Activated CD4-positive, alpha-beta memory T cell treated with anti-CD3 and anti-CD28 coated beads for 36 hours (primary cell): ENCODE measurements at places on chromosomes 5 and 9.
A peak's percentile ranks its signal among the peaks of the same experiment; 100 is the strongest.

DNA sequence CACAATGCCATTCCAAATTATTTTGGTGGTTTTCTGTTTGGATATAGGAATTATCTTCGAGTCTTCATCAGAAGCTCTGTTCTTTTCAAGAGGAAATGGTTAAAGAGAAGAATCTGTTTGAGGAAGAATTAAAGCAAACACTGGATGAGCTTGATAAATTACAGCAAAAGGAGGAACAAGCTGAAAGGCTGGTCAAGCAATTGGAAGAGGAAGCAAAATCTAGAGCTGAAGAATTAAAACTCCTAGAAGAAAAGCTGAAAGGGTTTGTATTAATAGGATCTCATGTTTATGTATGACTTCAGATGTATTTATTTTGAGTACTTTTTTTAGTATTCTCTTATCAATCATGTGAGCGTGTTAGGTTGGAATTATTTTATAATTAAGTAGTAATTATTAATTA is 15.0 kb downstream of the HMMR start:
- no peak for DNase-seq

DNA sequence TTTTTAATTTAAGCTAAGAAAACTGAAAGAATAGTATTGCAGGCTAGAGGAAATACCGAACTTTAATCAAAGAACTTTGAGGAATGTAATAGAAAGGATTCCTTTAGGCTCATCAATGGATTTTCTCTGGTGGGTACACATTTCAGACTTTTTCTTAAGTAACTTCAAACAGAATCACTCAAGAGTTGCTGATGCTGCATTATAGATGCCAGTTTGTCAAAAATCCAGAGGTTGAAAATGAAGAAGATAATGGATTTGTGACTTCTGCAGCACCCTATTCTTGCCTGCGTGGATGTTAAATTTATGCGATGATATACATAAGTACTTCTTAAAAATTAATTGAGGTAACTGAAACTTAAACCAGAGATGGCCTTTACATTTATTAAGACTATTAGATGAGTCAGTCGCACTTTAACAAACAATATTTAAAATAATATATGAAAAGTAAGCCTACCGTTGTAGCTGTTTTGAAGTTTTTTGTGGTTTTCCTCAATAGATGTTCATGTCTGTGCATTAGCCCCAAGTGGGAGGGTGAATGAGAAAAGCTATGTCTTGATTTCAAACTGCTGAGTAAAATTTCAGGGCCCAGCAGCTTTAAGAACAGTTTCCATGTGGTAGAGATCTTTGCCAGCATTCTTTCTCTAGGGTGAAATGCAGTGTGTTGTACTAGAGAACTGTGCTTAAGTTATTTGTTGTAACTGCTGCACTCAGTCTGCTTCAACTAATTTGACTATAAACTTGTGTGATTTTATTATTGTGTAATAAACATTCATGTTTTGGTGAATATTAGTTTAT is at the start of gene OGN:
Gene OGN (minus strand): TSS at position 537 of the 795 bp plus-strand sequence. CDS start 1,171 bp downstream, outside the sequence.
- no peak for DNase-seq

DNA sequence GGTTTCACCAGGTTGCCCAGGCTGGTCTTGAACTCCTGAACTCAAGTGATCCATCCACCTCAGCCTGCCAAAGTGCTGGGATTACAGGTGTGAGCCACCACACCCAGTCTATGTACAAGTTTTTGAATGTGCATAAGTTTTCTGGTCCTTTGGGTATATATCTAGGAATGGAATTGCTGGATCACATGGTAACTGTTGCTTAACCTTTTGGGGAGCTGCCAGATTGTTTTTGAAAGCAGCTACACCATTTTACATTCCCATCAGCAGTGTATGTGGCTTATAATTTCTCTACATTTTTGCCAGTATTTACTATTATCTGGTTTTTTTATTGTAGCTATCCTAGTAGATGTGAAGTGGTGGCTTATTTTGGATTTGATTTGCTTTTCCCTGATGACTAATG is 8.9 kb upstream of the LNPEP start:
- no peak for DNase-seq

DNA sequence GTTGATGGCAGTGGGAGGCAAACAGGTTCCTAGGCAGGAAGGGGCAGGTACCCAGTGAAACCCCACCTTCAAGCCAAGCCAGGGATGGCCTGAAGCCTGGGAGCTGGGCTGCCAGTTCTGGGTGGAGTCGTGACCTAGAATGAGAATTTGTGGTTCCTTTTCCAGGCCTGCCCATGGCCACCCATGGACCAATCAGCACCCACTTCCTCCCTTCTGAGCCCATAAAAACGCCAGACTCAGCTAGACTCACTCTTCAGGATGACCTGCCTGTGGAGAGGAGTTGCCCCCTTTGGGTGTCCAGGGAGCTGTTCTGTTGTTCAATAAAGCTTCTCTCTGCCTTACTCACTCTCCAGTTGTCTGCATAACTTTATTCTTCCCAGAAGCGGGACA is 144.0 kb upstream of the MRPS30 start:
- no peak for DNase-seq

DNA sequence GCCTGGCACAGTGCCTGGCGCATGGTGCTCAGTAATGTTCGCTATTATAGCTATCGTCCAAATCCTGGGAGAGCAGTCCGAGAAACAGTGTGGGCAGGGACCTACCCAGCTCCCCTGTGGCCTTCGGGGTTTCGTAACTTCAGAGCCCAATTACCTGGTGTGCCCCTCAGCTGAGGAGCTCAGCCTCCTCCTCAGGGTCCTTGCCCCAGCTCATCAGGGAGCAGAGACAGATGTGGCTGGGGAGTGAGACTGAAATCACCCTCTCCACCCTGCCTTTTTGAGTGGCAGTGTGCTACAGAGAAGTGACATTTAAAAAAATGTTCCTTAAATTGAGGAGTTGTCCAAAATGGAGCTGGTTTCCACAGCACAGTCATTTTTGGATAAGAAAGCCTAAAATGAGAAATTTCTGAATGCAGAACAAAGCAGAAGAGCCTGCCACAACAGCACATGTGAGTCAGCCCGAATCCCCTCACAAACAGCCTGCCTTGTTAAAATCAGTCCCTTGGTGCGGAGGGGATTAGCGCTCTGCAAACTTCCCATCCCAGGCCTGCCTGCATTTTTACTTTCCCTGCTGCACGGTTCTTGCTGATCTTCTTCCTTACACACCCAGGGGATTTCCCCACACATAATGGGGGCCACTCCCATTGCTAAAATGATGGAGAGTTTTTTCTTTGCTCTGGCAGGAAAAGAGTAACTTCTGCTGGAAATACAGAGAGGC is 78.1 kb upstream of the PITX1 start:
- no peak for DNase-seq

DNA sequence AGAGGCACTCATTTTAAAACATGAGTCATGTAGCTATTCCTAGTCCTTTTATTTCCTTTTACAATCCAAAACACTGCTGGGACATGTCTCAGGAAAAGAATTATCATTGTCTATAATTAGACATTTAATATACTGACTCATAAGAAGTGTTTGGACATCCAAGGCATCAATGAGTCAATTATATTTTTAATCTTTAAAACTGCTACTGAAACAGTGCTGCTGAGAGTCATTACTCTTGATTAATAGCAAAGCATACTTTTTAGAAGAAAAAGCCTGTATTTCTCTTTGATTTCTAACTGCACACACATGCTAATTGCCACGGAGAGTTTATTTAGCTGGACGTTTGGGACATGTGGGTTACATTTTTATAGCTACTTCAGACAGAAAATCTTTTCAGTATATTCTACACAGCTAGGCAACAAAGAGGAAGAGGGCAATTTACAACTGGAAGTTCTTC is 1249.0 kb upstream of the CDH18 start:
- no peak for DNase-seq

DNA sequence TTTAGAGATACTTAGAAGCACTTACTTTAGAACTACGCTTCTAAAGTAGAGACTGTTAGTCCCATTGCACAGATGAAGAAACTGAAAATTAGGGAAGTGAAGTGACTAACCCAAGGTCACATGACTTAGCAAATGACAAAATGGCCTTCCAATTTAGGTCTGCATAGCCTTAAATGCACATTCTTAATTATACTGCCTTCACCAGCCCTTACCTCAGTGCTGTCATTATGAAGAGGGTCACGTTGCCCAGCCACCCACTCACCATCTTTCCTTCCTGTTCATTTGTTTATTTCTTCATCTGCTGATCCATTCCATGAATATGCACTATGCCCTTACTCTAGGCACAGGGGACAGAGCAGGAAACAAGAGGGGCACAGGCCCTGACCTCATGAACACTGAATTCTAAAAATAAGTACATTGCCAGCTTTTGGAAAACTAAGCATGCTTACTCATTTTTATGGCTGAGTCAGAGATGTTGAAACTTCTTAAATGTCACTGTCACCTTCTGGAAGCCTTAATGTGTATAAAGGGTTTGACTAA is 8.6 kb downstream of the HAVCR2 start:
- peak; percentile 69 for DNase-seq

- no peak for DNase-seq
These were observed 12.5 kb downstream of the PHF2 start for GRCh38 chr9:93588641-93589609.

DNA sequence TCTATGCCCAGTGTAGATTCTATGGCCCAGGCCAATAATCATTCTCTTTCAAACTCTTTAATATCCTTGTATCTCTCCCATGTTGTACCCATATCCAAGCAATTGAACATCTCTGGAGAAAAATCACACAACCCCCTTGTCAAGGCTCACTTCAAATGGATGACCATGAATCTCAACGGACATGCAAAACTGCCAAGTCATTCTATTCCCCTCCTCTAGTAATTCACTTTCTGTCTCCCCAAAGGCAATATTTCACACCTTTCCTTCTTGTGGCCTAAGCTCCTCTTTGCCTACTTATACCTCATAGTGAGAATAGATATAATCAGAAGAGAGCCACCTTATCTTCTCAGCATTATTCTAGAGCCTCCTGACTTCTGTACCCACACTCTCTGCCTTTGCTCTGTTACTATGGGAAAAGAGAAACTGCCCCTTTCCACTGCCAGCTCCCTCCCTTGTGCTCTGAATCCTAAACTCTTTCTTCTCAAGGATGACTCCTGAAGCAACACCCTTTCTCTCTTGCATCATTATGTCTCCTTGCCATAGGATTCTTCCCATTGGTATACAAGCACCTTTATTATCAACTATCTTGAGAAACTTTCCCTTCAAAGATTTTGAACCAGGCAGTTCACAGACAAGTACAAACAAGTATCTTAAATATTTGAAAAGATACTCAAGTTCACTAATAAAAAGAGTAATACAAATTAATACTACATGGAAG is 66.1 kb downstream of the RPS23 start:
- no peak for DNase-seq

DNA sequence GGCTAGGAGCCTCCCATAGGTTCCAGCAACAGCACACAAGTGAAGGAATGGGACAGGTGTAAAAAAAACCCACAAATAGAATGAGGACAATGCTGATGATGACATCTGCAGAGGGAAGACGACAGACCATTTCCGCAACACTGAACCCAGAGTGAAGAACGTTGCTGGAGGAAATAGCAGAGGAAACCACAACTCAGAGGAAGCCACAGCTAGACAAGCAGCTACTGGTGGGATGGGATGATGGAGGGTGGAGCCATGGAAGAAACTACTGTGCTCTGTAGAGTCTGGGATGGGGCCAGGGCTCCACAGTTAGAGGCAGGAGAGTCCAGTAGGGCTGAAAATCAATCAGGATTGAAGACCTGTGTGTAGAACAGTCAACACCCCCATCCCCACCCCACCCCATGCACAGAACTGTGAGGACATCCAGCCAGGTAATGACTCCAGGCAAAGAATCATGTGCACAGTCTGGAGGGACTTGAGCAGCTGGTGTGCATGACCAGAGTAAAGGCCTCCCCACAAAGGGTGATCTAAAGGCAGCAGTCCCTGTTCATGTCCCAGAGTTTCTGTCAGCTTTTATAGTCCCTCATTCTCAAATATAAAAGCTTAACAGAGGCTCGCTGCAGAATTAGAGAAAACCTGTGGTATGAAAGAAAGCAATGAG is 65.2 kb upstream of the SPIN1 start:
- peak; percentile 68 for DNase-seq

DNA sequence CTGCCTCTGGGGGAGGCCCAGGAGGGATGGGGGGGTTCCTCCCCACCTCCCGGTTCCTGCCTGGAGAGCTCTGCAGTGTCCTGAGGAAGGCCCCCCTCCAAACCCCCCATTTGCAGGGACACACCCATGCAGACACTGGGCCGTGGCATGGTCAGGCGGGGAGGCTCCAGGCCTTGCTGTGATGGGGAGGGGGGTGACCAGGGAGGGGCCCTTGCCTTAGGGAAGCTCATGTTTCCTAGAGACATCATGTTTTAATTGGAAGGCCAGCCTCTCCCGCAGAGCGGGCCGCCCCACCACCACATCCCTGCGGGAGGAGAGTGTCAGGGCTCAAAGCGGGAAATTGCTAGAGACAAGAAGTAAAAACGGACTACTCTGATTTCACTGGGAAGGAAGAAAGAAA is 12.0 kb downstream of the PRRX2 start:
- no peak for DNase-seq

- DNase-seq: no peak
These were observed 30.3 kb upstream of the TEK start for GRCh38 chr9:27078685-27079084.
